Endothelial cell of umbilical vein (primary cell): ENCODE measurements at places on chromosomes 6 and 20. TPM values are rescaled to one million over a fixed set of nuclear protein-coding genes. Genes with fewer than 3 reads are reported as not detected.

DNA sequence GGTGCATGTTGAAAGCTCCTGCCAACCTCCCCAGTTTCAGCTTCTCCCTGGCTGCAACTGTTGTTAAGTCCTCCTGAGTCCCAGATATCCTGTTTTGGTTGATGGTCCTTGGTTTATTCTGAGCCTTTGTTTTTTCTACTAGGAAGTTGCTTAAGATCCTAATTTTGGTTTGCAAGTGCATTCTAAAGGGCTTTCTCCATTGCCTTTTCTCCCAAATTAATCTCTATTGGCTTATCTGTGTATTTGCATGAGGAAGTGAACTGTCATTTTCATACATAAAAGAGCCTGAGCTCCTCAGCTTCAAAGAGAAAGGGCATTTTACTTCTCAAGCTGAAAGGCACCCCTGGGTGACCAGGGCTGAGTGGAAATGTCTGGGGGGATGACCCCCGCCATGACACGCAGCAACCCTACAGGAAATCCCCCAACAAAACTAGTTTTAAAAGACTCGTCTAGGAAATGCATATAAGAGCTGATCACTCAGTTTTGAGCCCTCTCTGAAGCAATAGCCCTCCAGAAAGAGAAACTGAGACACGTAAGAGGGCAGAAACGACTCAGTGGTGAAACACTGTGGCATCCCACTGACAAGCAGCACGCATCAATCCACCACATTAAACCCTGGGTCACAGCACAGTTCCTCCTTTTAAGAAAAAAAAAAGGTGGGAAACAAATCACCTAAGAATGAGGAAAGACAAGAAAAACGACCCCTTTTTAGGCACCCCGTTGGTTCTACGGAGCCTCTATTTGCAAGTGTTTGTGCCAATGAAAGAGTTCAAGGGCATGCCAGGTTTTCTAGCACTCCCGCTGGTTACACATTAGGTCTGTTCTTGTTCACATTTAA lies 140.9 kb downstream of the THBS2 start:
- no peak for DNase-seq

Gene AVP
- polyA plus RNA-seq, result not detected in 2 replicates

DNA sequence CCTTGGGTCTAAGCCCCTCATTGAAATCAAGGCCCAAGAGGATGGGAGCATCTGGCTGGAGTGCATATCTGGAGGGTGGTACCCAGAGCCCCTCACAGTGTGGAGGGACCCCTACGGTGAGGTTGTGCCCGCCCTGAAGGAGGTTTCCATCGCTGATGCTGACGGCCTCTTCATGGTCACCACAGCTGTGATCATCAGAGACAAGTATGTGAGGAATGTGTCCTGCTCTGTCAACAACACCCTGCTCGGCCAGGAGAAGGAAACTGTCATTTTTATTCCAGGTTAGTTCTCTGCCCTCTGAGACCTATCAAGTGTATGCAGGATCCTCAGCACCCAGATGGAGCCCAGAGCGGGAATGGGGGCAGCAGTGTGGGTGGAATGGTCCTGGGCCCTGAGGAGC lies 5.1 kb downstream of the BTN2A2 start:
- DNase-seq, result no peak

DNA sequence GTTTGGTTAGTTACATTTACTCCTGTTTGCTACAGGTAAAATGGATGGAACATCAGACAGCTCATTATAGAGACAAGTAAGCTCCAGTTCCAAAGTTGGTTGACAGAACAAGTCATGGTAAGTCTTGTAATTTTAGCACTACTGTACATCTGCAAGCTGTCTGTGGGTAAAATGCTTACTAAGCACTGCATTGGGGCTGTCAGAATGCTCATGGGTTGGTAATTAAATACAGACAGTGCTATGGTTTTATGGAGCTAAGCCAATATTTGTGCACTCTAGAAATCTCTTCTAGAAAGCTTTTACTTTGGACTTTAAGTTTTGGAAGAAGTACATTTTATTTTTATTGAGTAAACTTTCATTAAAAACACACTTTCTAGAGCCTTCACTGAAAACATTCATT lies 419.2 kb upstream of the MMS22L start:
- no peak for DNase-seq

Gene PRKN
- polyA plus RNA-seq, result 0.06 and 0.10 TPM in 2 replicates

DNA sequence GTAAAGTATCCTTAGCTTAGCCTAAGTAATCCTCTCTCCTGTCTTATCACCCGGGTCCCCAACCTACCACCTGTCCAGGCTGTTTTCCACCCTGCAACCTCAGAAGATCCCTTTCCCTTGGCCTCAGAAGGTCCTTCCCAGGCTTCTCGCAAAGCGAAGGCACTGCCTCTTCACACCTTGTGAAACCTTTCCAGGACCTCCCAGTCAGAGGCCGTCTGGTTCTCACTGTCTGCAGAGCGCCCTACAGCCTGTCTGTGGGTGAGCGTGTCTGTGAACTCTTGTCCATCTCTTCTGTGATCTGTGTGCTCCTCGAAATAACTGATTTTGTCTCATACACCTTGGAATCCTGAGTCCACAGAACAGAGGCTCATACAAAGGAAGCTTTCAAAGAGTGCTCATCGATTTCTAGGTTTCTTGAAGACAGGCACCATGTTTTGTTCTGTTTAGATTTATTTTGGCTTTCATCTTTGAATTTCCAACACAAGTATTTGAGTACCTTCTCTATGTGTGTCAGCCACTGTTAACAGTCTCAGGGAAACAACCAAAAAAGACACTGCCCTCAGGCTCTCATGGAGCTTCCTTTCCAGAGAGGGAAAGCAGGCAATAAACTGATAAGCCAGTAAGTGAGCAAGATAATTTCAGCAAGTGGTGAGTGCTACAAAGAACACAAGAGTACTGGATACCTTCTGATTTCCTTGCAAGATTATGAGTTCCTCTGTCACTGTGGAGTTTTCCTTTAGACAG lies 6.3 kb downstream of the PDE10A start:
- no peak for DNase-seq

GRCh38 chr6:74518035-74518434 lies 687.8 kb downstream of the COL12A1 start:
- DNase-seq, result no peak
